ENCODE measurements at places on chromosomes 2 and 18.

- no peak for DNase-seq
Observed at GRCh38 chr2:239801404-239802184, 223.5 kb downstream of the NDUFA10 start.

DNA sequence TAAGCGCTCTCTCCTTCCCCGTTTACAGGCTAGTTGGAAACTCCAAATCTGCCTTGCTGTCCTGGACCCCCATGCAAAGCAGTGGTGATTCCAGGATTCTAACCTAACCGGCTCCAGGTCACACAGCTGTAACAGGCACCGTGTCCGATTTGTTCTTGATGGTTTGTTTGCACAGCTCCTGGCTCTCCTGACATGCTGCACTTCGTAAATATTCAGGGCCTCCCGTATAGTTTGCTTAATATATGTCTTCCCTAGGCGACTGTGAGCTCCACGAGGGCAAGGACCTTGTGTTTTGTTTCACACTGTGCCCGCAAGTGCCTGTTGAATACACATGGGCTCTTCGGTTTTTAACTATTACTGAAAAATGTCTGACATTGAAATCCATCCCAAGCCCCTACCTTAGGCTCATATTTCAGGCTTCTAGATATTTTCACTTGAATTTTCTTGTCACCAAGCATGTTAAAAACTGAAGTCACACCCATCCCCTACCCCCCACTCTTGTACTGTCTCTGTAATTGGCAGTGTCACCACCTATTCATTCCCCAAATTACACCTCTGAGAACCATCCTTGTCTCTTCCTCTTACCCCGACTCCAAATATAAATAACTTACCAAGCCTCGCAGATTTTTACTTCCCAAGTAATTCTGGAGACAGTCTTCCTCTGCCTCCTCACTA, 1.0 kb upstream of the PUM2 start:
- no peak for DNase-seq

GRCh38 chr2:1613078-1613445, 131.3 kb downstream of the PXDN start:
- no peak for DNase-seq

DNA sequence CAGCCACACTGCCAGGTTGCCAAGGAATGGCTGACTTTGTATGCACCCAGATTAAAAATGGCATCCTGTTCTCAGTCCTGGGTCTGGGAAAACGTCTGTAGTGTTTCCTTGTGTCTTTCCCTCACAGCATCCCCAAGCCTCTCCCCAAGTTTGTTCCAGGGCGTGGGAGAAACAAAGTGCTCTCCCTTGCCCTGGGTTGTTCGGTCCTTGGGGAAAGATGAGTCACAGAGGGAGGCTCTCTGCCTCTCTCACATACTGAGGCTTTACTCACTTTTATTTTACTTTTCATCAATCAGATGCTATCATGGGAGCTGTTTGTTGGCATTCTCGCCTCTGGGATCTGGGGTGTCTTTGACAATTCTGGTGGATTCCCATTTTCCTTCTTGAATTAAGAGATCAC, 492.3 kb downstream of the XIRP2 start:
- DNase-seq: no peak

- no peak for DNase-seq
Observed at GRCh38 chr18:3104190-3105054, 91.5 kb upstream of the LPIN2 start.

- DNase-seq: no peak
Observed at GRCh38 chr2:26580151-26580550, 61.0 kb downstream of the CIB4 start.

DNA sequence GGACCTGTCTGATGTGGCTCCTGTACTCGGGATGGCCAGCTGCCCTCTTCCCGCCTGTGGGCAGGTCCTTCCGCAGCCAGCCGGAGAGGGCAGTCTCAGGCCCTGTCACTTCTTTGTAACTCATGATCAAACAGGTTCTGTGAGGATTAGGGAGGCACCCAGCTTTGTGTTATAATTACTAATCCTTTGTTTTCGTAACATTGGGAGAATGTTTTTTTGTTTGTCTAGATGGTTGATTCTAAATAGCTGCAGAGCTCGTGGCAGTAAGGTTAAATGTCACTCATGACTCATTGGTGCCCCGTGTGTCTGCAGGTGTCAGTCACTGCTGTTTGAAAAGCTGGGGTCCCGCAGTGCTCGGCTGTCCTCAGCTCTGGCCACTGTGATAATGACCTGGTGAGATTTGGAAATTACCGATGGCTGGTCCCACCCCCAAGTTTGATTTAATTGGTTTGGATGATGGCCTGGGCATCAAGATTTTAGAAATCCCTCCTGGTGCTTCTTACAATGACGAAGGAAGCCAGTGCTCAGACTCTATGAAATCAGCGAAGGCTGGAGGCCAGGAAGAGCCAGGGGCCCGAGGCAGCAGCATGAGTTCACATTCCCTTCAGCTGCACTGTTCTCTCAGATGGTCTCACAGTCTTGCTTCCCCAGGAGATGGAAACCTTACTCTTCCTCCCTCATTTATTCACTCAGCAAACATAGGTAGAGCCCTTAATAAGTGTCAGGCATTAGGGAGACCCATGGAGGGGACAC, 172.8 kb downstream of the VAPA start:
- no peak for DNase-seq

GRCh38 chr2:173963817-173964564, 1.2 kb downstream of the SP3 start:
- DNase-seq: peak; percentile 86

- no peak for DNase-seq
Observed at GRCh38 chr18:76982038-76982437, 150.5 kb downstream of the MBP start.

DNA sequence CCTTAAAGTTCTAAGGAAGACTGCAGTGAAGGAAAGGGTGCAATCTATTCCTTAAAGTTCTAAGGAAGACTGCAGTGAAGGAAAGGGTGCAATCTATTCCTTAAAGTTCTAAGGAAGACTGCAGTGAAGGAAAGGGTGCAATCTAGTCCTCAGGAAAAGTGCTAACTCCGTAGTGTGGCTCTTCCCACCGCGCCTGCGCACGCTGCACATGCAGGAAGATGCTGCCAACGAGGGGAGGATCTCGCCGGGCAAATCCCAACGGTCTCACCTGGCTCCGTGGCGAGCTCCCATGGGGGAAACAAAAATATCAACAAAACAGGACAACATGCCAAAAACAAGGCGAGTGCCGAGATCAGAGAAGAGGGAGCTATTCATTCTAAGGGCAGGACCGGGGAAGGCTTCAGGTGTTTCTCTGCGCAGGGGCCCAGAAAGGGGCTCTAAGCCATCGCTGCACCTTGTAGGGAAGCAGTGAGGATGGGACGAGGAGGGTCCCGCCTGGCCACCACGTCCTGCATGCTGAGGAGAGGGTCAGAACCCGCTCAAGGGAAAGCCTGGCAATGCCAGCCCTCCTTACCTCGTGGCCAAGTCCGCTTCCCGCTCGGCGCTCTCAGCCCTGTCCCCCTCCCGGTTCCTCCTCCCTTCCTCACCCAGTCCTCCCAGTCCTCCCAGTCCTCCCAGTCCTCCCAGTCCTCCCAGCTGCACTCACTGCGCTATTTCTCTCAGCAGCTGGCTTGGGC, 24.5 kb downstream of the TIMM21 start:
- no peak for DNase-seq

DNA sequence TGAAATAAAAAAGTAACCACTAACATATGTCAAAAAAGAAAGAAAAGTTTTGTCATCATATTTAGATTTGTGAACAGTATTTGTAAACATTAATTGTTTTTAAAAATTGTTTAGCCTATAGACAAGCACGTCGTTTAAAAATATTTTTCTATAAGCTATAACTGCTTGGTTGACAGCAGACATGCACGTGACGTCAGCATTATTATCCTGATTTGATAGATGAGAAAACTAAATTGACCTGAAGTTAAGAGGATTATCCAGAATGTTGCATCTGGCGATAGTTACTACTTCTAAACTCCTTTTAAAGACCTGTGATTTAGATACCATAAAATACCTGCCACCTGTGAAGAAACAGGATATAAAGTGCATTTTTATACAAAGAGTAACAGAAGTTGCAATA, 156.9 kb upstream of the BARD1 start:
- DNase-seq: no peak

DNA sequence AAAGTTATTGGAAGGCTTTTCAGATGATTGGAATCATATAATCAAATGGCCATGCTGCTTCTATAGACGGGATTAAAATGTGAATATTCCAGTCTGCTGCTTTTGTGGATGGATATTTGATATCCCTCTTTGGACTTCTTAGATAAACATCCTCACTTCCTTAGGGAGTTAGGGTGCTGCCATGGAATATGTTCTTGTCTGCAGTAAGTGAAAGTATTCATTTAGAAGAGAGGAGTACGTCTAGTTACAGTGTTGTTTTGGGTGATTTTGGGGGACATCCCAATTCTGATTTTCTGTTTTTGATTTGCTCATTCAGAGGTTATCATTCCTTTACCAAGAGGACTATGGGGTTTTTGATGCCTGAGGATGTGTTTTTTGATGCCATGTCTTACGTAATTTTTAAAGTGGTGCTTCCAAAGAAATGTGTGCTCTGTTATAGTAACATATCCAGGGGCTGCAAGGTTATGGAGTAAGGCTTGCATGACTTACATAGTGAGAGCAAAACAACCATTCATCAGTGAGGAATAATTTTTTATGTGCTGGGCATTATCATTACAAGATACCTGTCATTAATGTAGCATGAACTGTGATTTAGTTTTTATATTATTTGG, 33.6 kb downstream of the ASXL3 start:
- DNase-seq: no peak

DNA sequence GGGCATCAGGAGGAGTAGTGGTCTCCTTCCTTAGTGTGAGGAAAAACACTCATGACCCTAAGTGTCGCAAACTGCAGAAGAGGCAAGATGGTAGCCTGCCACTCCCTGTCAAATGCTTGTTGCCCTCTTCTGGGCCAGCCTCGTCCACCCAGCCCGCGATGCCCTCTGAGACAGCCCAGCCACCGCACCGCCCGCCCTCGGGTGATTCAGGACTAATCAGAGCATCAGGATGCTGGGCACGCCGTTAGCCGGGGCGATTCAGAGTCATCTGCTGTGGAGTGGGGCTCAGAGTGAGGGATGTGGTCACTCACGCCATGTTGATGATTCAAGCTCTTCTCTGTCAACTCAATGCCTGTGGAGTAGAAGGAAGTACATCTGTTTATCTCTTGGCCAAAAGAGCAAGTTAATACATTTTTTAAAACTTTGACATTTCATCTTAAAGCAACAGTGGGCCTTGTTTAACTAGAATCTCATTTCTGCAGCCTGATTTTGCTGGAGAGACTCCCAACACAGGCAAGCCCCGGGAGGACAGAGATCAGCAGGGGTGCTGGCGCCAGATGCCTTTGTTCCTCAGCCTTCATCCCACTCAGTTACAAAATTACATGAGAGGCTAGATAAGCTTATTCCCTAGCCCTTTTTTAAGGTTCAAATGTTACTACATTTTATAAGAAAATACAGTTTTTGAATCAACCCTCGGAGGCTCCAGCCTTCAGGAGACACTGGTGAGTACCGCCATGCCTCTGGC, 79.0 kb downstream of the TMEM18 start:
- DNase-seq: no peak

Measured in activated T-helper 1 cell treated with anti-CD3 and anti-CD28 coated beads, Interleukin-2, amount 50 U/mL, for 16 hours (primary cell).